ENCODE measurements at places on chromosomes 7 and 10.
A peak's percentile ranks its signal among the peaks of the same experiment; 100 is the strongest.

- H3K36me3 ChIP-seq, result no peaks in the 10 kb centered on the region
- no peaks in the 10 kb centered on the region for H3K27me3 ChIP-seq
- H3K4me1 ChIP-seq, result no peaks in the 10 kb centered on the region
- no peak overlapping the region for H3K27ac ChIP-seq
Observed at GRCh38 chr10:77459905-77460304, 177.7 kb downstream of the KCNMA1 start.

- H3K36me3 ChIP-seq, result no peaks in the 10 kb centered on the region
- DNase-seq, result no peak
- H3K4me3 ChIP-seq, result no peak overlapping the region
- no peaks in the 10 kb centered on the region for H3K27me3 ChIP-seq
- H3K4me1 ChIP-seq, result no peaks in the 10 kb centered on the region
Observed at GRCh38 chr10:55747244-55747643, 613.8 kb downstream of the ZWINT start.

DNA sequence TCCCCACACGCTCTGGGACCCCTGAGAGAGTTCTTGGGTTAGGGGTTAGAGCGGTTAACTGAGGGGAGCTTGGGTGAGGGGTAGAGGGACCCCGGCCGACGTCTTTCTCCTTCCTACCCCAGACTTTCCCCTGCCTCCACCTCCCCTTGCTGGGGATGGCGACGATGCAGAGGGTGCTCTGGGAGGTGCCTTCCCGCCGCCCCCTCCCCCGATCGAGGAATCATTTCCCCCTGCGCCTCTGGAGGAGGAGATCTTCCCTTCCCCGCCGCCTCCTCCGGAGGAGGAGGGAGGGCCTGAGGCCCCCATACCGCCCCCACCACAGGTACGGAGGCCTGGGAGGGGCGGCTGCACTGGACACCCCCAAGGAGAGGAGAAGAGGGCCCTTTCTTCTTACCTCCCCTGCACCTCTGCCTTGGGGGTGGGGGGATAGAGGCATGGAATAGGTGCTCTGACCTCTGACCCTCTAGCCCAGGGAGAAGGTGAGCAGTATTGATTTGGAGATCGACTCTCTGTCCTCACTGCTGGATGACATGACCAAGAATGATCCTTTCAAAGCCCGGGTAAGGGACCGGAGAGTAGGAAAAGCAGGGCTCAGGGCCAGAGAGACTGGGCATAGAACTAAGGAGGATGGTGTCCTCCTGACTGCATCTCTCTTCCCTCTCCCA lies 1.1 kb downstream of the ZYX start:
- H3K27me3 ChIP-seq, result no peaks in the 10 kb centered on the region
- no peaks in the 10 kb centered on the region for H3K36me3 ChIP-seq
- peaks cover 21% of the 10 kb centered on the region for H3K4me1 ChIP-seq
- no peak for DNase-seq

GRCh38 chr10:95356-96115 lies 39.7 kb upstream of the ZMYND11 start:
- no peaks in the 10 kb centered on the region for H3K4me1 ChIP-seq
- no peaks in the 10 kb centered on the region for H3K27me3 ChIP-seq
- no peak overlapping the region for H3K4me3 ChIP-seq
- H3K36me3 ChIP-seq, result peaks cover 6% of the 10 kb centered on the region
- DNase-seq, result no peak

DNA sequence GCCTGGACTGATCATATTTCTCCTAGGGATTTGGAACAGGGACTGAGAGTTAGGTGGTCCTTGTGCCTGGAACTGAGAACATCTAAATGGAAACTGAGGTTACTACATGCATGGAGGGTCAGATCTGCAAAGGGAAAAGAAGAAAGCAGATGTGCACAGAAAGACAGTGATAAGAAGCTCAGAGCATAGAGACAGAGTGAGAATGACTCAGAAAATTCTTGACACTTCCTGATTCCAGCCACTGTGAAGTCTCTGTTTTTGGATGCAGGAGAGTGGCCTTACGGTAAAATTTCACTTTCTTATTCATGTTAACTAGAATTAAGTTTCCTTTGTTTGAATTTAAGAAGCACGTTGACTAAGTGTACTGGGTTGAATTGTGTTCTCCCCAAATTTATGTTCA lies 241.7 kb downstream of the TMEM26 start:
- H3K27me3 ChIP-seq, result no peaks in the 10 kb centered on the region
- H3K36me3 ChIP-seq, result no peaks in the 10 kb centered on the region
- no peaks in the 10 kb centered on the region for H3K4me1 ChIP-seq
- no peak overlapping the region for H3K27ac ChIP-seq

GRCh38 chr10:123134343-123134914 lies 1.3 kb upstream of the HMX3 start:
- H3K4me3 ChIP-seq, result peak overlapping the region; percentile 52
- no peak for DNase-seq
- H3K36me3 ChIP-seq, result no peaks in the 10 kb centered on the region

DNA sequence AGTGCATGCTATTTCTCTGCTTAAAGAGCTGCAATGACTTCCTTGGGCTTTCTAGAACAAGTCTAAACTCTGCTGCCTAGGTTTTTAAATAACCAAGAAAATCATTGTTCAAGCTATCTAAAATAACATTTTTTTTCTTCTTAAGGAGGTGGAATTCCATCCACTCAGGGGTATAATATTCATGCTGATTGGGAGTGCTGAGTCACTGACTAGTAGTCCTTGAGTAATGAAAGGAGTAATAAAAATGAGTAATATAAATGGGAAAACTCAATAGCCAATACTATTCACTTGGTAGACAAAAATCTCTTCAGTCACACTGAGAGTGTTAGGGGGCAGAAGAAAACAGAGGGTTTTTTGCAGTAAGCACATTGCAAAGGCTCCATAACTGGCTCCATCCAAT lies 72.0 kb downstream of the GFRA1 start:
- peaks cover 8% of the 10 kb centered on the region for H3K27me3 ChIP-seq
- no peak for DNase-seq
- no peak overlapping the region for H3K27ac ChIP-seq
- no peaks in the 10 kb centered on the region for H3K4me1 ChIP-seq

DNA sequence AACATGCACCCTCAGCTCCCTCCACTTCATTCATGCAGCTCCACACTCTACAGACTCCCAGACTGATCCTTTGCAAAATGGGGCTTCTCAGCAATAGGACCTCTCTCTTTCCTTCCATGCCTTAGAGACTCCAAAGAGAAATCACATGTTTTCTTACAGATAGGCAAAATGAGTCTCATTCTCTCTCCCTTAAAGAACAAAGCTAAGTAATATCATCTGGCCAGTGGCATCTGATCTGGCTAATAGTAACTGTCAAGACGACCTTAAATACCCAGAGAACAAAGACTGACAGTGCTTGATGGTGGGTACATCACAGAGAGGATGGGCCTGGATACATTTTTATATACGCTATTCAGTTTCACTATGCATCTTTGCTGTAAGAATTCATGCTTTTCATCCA lies 43.1 kb upstream of the CALD1 start:
- H3K27ac ChIP-seq, result no peak overlapping the region
- peaks cover 10% of the 10 kb centered on the region for H3K4me1 ChIP-seq
- H3K36me3 ChIP-seq, result peaks cover 2% of the 10 kb centered on the region
- no peak for DNase-seq

DNA sequence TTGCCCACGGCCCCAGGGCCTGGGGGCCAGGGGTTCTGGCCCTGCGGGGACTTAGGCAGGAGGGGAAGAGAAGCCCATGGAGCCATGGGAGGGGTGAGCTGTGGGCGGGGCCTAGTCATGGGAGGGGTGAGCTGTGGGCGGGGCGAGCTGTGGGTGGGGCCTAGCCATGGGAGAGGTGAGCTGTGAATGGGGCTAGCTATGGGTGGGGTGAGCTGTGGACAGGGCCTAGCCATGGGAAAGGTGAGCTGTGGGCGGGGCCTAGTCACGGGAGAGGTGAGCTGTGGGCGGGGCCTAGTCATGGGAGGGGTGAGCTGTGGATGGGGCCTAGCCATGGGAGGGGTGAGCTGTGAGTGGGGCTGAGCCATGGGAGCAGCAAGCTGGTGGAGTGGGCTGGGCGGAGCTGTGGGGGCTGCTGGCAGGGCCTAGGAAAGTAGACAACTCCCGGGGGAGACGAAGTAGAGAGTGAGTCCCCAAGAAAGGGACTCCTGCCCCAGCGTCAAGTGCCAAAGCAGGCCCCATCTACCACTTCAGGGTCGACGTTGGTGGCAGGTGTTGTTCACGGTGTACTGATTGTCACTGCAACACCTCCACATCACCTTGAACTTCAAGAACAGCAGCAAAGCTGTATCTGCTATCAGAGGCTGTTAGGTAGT lies 19.2 kb upstream of the TTYH3 start:
- H3K27ac ChIP-seq, result no peak overlapping the region
- no peaks in the 10 kb centered on the region for H3K36me3 ChIP-seq
- H3K4me1 ChIP-seq, result peaks cover 7% of the 10 kb centered on the region
- H3K27me3 ChIP-seq, result no peaks in the 10 kb centered on the region
- no peak overlapping the region for H3K4me3 ChIP-seq

GRCh38 chr7:122511268-122511667 lies 187.6 kb downstream of the RNF133 start:
- no peak overlapping the region for H3K4me3 ChIP-seq
- H3K36me3 ChIP-seq, result no peaks in the 10 kb centered on the region
- H3K27ac ChIP-seq, result no peak overlapping the region
- DNase-seq, result no peak
- no peaks in the 10 kb centered on the region for H3K4me1 ChIP-seq
